Type B pancreatic cell (in vitro differentiated cells): ENCODE measurements at places on chromosomes 6 and 20. TPM values are rescaled to one million over a fixed set of nuclear protein-coding genes. Genes with fewer than 3 reads are reported as not detected.

The EFCAB8 gene
- 0.07 and 0.97 TPM in 2 replicates for total RNA-seq

The BPIFB2 gene
- total RNA-seq = 0.22 TPM in 1 of 2 replicates, not detected in the other

The PKIB gene
- total RNA-seq = 31.7 and 56.8 TPM in 2 replicates

The OR2J3 gene
- total RNA-seq = not detected in 2 replicates

The PAX1 gene
- 0.43 and 2.7 TPM in 2 replicates for total RNA-seq

The NKX2-4 gene
- not detected in 2 replicates for total RNA-seq

The MYLK4 gene
- total RNA-seq = 0.29 and 0.65 TPM in 2 replicates

The BHLHE23 gene
- total RNA-seq = not detected in 2 replicates

The FNDC11 gene
- total RNA-seq = 0.52 and 1.4 TPM in 2 replicates

The ZNF133 gene
- total RNA-seq = 14.1 and 19.8 TPM in 2 replicates

The DSP gene
- 210 and 517 TPM in 2 replicates for total RNA-seq

The CDYL gene
- 74.1 and 82.2 TPM in 2 replicates for total RNA-seq
